Prostate gland (tissue), 2 donors: ENCODE measurements at places on chromosomes 16 and 17. TPM values are rescaled to one million over a fixed set of nuclear protein-coding genes. Genes with fewer than 3 reads are reported as not detected.

- H3K4me3 ChIP-seq = no peak overlapping the region
- no peaks in the 10 kb centered on the region for H3K36me3 ChIP-seq
- DNase-seq = no peak
- no peaks in the 10 kb centered on the region for H3K4me1 ChIP-seq
- no peak overlapping the region for H3K27ac ChIP-seq
These were observed 2.4 kb upstream of the MARVELD3 start for GRCh38 chr16:71623597-71623996.

Gene KRT39
- total RNA-seq = not detected

GRCh38 chr17:81533339-81534141 lies 5.4 kb downstream of the FSCN2 start:
- H3K36me3 ChIP-seq = no peaks in the 10 kb centered on the region
- no peak for DNase-seq
- no peaks in the 10 kb centered on the region for H3K4me1 ChIP-seq
- H3K27ac ChIP-seq = no peak overlapping the region
- H3K27me3 ChIP-seq = peaks cover 4% of the 10 kb centered on the region

DNA sequence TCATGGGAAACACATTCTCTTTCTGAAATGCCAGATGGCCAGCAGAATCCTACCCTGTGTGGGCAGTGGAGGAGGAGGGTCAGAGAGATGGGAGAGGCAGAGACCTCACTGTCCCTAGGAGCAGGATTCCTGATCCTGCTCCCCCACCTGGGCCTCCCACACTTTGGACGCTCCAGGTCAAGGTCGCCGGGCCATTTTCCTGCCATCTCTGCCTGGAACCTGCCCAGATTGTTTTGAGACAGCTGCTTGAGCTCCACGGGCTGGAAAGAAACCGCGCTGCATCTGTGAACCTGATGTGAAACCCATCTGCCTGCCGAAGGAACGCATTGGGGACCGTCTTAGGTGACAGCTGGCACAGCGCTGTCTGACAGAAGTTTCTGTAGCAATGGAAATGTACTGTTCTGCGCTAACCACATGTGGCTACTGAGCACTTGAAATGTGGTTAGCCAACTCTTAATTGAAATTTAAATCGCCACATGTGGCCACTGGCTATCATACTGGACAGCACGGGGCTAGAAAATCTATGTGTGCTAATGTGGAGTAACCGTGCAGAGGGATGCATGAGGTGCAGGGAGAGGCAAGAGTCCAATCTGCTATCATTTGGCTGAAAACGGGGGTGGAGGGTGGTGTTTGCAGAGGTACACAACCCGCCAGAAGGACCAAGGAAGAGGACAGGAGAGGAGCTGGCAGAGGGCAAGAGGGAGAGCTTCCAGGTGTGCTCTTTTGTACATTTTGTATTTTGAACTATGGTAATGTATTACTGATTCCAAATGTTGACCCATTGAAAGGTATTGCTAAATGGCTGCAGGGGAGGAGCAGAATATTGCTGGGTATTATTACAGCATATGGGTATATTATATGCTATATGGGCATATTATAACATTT lies 15.4 kb upstream of the NUBP1 start:
- DNase-seq = no peak
- H3K27ac ChIP-seq = no peak overlapping the region
- no peaks in the 10 kb centered on the region for H3K36me3 ChIP-seq
- H3K4me3 ChIP-seq = no peak overlapping the region
- no peaks in the 10 kb centered on the region for H3K27me3 ChIP-seq

Gene PSME3
- total RNA-seq = 68.5 TPM

Gene OXLD1
- total RNA-seq = 59.2 TPM

GRCh38 chr17:49708515-49709183 lies 885 bp upstream of the SLC35B1 start:
- peaks cover 4% of the 10 kb centered on the region for H3K36me3 ChIP-seq
- H3K4me1 ChIP-seq = peaks cover 4% of the 10 kb centered on the region
- no peaks in the 10 kb centered on the region for H3K27me3 ChIP-seq
- peak overlapping the region; percentile 94 for H3K27ac ChIP-seq
- no peak for DNase-seq
- H3K4me3 ChIP-seq = peak overlapping the region; percentile 94

DNA sequence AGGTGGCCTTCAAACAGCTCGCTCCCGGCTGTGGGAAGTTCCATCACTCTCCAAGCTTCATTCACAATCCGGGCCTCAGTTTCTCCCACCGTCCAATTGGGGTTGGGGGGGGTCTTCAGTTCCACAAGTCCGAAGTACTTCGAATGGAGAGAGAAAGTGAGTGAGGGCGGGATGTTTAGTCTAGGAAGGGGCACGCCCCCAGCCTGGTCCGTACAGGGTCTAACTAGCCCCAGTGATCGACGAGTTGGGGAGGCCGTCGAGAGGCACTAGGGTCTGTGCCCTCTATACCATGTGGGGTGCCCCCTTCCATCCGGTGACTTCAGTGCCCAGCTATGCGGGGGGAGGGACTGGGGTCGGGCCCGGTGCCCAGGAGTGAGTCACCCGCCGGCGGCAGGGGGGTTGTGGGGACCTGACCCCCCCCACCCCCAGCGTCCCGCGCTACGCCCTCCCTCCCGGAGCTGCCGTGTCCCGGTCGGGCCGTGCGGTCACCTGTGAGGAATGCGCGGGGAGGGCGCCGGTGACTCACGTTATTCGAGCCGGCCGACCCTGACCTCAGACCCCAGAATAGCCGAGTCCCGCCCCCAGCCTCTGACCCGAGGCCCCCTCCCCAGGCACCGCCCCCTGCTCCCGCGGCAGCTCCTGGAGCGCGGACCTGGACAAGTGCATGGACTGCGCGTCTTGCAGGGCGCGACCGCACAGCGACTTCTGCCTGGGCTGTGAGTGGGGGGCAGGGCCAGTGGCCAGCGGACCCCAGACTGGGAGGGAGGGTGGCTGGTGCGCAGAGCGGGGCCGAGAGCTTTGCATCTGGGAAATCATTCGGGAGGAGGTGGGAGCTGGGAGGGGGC lies 658 bp downstream of the TNFRSF12A start:
- peak overlapping the region; percentile 89 for H3K27ac ChIP-seq
- peaks cover 21% of the 10 kb centered on the region for H3K4me1 ChIP-seq
- peak overlapping the region; percentile 54 for H3K4me3 ChIP-seq
- no peaks in the 10 kb centered on the region for H3K27me3 ChIP-seq
- DNase-seq = peak; percentile 73
- H3K36me3 ChIP-seq = no peaks in the 10 kb centered on the region

DNA sequence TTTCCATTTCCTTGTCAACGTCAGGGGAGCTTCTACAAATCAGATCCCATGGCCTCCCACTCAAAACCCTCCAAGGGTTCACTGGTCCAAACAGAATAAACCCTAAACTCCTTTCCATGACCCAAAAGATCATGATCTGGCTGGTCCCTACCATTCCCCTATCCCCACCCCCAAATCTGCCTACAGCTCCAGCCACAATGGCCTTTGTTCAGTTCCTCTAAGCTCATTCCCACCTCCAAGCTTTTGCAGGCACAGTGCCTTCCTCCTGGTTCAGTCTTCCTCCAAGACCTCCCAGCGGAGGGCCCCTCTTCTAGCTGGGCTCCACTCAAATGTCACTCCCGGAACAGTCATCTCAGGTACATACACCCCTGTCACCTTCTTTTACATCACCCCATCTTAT lies 2.0 kb downstream of the GPRC5B start:
- peak overlapping the region; percentile 77 for H3K4me3 ChIP-seq
- H3K4me1 ChIP-seq = no peaks in the 10 kb centered on the region
- no peaks in the 10 kb centered on the region for H3K36me3 ChIP-seq
- no peak for DNase-seq
- peak overlapping the region; percentile 63 for H3K27ac ChIP-seq

Gene CCL17
- total RNA-seq = not detected

DNA sequence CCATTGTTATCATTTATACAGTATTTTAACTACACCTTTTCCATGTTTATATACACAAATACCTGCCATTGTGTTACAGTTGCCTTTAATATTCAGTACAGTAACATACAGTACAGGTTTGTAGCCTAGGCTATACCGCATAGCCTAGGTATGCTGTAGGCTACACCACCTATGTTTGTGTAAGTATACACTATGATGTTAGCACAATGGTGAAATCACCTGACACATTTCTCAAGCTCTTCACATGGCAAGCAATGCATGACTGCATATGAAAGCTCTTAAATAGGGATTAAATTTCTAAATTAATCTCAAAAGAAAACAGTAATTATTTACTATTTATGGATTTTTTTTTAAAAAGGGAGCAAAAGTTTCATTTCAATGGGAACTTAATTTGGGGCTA lies 12.0 kb downstream of the LRRC37B start:
- H3K4me1 ChIP-seq = no peaks in the 10 kb centered on the region
- H3K4me3 ChIP-seq = no peak overlapping the region
- H3K36me3 ChIP-seq = no peaks in the 10 kb centered on the region
- no peak overlapping the region for H3K27ac ChIP-seq
- DNase-seq = no peak

DNA sequence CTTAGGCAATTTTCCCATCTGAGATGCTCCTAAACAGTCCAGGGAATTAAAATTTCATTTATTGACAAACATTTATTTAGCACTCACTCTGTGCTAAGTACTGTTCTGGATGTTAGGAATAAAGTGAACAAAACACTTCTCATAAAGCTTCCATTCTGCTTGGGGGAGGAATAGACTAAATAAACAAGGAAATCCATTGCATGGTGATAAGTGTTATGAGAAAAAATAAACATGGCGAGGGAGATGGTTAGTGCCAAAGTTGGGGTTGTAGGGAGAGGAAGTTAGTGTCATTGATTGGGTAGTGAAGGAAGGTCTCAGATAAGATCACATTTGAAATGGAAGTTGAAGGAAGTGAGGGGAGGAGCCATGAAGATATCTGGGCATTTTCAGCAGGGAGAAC lies 72.2 kb upstream of the CES5A start:
- H3K4me3 ChIP-seq = no peak overlapping the region
- H3K27ac ChIP-seq = no peak overlapping the region
- H3K27me3 ChIP-seq = no peaks in the 10 kb centered on the region
- H3K4me1 ChIP-seq = no peaks in the 10 kb centered on the region

GRCh38 chr16:10097271-10097670 lies 85.0 kb downstream of the GRIN2A start:
- H3K4me1 ChIP-seq = no peaks in the 10 kb centered on the region
- H3K36me3 ChIP-seq = no peaks in the 10 kb centered on the region
- no peak overlapping the region for H3K27ac ChIP-seq

DNA sequence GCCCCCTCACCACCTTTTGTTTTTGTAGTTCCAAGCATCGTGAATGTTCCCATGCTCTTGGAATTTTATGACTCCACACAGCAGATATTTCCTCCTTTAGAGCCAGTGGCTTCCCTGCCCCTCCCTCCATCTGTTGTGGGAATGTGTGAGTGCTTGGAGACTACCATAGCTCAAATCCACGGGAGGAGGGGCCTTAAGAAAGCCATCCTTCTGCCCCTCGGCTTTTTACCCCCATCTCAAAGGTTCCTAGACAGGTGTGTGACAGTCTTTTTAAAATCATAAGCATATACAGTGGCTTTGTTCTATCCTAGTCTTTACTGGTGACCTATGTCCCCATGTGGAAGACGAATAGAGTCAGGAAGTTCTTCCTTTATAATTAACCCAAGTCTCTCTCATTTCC lies 47.2 kb downstream of the YPEL2 start:
- peak overlapping the region; percentile 16 for H3K27ac ChIP-seq
- H3K36me3 ChIP-seq = no peaks in the 10 kb centered on the region
- H3K4me3 ChIP-seq = no peak overlapping the region
- H3K4me1 ChIP-seq = peaks cover 13% of the 10 kb centered on the region

- H3K36me3 ChIP-seq = peaks cover 2% of the 10 kb centered on the region
- H3K27ac ChIP-seq = peak within 1 kb of the TSS; percentile 97
- no peaks in the 10 kb centered on the region for H3K27me3 ChIP-seq
- peaks cover 23% of the 10 kb centered on the region for H3K4me1 ChIP-seq
These were observed at the start of gene MAZ for GRCh38 chr16:29806099-29806579. TSS of gene MAZ (plus strand) at chr16:29806529. CDS start at chr16:29806702, 173 bp downstream.

DNA sequence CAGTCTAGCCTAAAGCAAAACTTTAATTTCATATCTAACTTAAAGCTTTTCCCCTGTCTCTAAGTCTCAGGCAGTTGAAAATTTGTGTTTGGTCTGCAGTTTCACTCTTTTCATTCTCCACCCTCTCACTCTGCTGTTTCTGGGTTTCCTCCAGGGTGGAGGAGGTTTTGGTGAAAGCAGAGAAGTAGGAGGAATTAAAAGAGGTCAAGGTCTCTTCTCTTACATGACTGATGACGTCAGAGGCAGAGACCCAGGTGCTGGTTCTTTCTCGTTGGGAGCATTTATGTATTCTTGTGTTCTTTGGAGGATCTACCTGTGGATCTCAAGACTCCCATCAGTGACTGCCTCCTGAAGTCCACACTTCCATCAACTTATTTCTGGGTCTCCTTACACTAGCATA lies 2.4 kb upstream of the PSMD11 start:
- H3K4me1 ChIP-seq = peaks cover 5% of the 10 kb centered on the region
- no peaks in the 10 kb centered on the region for H3K36me3 ChIP-seq
- no peak for DNase-seq
- no peak overlapping the region for H3K27ac ChIP-seq
- no peaks in the 10 kb centered on the region for H3K27me3 ChIP-seq

DNA sequence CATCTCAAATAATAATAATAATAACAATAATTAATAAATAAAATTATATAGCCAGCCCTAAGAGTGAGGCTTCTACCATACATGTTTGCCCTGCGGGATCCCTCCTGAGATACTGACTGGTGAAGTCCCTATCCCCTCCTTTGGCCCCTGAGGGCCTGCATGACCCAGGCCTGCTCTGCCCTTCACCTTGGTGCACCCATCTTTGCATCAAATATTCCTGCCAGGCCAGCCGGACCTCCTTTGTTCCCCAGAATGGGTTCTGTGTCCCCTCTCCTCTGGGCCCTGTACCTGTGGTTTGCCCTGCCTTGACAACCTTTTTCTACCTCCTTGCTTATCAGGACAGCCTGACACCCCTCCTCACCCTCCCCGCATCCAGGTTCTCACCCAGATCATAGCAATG lies 2.0 kb upstream of the RNF112 start:
- H3K36me3 ChIP-seq = no peaks in the 10 kb centered on the region
- no peak for DNase-seq
- H3K4me1 ChIP-seq = no peaks in the 10 kb centered on the region
- H3K27me3 ChIP-seq = no peaks in the 10 kb centered on the region

- no peak overlapping the region for H3K27ac ChIP-seq
- H3K36me3 ChIP-seq = no peaks in the 10 kb centered on the region
- no peaks in the 10 kb centered on the region for H3K4me1 ChIP-seq
- H3K4me3 ChIP-seq = no peak overlapping the region
These were observed 13.8 kb upstream of the WDR45B start for GRCh38 chr17:82661717-82662683.

- no peak for DNase-seq
- H3K27me3 ChIP-seq = no peaks in the 10 kb centered on the region
- H3K27ac ChIP-seq = no peak overlapping the region
- H3K4me1 ChIP-seq = no peaks in the 10 kb centered on the region
- no peak overlapping the region for H3K4me3 ChIP-seq
These were observed 11.4 kb downstream of the CASKIN2 start for GRCh38 chr17:75503976-75504346.

GRCh38 chr17:77915594-77916021 lies 42.9 kb upstream of the TNRC6C start:
- H3K27me3 ChIP-seq = peaks cover 3% of the 10 kb centered on the region
- no peak overlapping the region for H3K4me3 ChIP-seq
- H3K27ac ChIP-seq = no peak overlapping the region
- H3K36me3 ChIP-seq = no peaks in the 10 kb centered on the region
- H3K4me1 ChIP-seq = no peaks in the 10 kb centered on the region
- DNase-seq = no peak

GRCh38 chr16:4682616-4683254 lies 10.6 kb upstream of the NUDT16L1 start:
- H3K4me3 ChIP-seq = peak overlapping the region; percentile 5
- peak overlapping the region; percentile 96 for H3K27ac ChIP-seq
- H3K4me1 ChIP-seq = peaks cover 18% of the 10 kb centered on the region
